Gastroesophageal sphincter (tissue), 4 donors: ENCODE measurements at places on chromosomes 7 and 10.
A peak's percentile ranks its signal among the peaks of the same experiment; 100 is the strongest.

GRCh38 chr7:31761646-31762045 lies 74.6 kb downstream of the PPP1R17 start:
- ATAC-seq = no peak

- ATAC-seq = no peak
These were observed 152.4 kb upstream of the HPS1 start for GRCh38 chr10:98599032-98599610.

DNA sequence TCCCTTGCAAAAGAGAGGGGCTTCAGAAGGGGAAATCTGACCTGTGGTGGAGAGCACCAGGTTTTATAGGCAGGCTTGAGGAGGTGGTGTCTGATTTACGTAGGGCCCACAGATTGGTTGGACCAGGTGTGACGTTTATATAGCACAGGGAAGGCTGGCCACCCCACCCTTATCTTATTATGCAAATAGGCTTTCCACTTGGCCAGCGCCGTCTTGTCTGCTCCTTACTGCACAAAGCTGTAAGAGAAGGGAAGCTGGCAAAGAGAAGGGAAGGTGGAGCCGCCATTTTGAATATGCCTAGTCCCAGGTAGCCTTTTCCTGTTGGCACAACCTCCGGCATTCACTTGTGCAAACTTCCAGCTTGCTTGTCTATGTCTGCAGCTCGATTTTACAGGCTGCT lies 221.4 kb downstream of the GATA3 start:
- ATAC-seq = no peak

GRCh38 chr7:147298611-147299043 lies 1182.0 kb downstream of the CNTNAP2 start:
- no peak for ATAC-seq

DNA sequence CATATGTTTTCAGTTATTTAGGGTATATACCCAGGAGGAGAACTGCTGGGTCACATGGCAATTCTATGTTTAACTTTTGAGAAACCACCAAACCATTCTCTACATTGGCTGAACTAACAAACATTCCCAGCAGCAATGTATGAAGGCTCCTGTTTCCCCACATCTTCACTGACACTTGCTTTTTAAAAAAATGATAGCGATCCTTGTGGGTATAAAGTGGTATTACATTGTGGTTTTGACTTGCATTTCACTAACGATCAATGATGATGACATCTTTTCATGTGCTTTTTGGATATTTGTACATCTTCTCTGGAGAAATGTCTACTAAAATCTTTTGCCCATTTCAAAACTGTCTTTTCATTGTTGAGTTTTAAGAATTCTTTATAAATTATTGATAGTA lies 51.2 kb upstream of the ANAPC16 start:
- ATAC-seq = no peak

GRCh38 chr7:191105-191980 lies 1.0 kb upstream of the FAM20C start:
- ATAC-seq = peak; percentile 23

GRCh38 chr10:112562809-112563663 lies 116.0 kb downstream of the VTI1A start:
- no peak for ATAC-seq

DNA sequence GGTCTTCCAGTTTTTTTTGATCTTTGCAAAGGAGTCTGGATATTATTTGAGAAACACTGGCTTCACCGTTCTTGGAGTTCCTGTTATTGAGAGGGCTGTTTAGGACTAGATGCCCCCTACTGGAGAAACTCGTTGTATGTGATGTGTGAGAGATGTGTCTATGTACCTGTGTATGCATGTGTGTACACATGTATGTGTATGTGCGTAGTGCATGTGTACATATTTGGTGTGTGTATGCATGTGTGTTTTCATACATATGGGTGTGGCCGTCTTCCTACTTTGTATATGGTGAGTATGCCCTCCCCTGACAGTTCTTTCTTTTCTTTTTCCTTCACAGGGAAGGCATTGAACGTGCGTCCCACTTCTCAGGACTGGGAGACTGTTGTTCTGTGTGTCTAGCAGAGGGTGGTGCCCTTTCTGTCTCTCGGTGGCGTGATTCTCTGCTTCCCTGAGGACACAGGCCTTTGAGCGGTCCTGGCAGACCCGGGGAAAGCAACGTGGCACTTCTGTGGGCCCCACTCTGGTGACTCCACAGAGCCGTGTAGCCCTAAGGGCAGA lies 3.0 kb upstream of the CALHM3 start:
- peak; percentile 48 for ATAC-seq

- no peak for ATAC-seq
These were observed 76.2 kb upstream of the TMEM168 start for GRCh38 chr7:112866424-112866823.

- no peak for ATAC-seq
These were observed 53.6 kb downstream of the VPS41 start for GRCh38 chr7:38855386-38855785.

DNA sequence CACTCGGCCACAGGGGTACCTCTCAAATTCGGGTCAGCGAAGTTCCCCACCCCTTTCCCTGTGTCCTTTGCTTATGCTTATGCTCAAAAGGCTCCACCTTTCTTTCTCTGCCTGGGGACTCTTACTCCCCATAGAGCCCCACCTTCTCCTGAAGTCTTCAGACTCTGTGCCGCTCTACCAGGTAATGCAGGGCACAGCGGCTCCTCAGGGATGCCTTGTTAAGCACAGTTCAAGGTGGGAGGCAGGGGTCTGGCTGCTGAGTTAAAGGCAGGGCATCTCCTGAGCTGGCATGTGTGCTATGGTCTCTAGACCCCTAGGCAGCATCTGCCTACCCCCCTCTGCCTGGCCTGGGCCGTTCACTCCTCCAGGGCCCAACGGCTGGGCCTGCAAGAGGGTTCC lies 3.0 kb upstream of the CXCL12 start:
- no peak for ATAC-seq

DNA sequence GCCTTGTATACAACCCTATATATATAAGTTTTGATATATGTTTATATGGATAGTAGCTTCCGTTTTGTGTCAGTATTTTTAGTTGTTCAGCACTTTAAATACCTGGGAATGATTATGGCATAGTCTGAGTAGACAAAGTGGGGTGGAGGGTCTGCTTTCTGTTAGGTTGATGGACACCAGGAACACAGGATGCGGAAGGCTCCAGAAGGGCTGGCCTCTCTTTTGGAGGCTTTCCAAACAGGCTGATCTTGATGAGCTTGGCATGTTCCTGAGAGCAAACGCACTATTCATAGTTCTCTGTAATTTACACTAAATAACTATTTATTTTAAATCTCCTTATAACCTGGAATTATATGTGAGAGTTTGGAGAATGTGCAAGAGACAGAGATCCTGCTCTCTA lies 12.7 kb downstream of the AKR1E2 start:
- ATAC-seq = no peak

- ATAC-seq = peak; percentile 61
These were observed 6.3 kb downstream of the SMURF1 start for GRCh38 chr7:99137411-99138180.

GRCh38 chr10:47029181-47030009 lies 118.2 kb downstream of the PTPN20 start:
- ATAC-seq = no peak

- no peak for ATAC-seq
These were observed 70.2 kb downstream of the BEND7 start for GRCh38 chr10:13458687-13459012.

- ATAC-seq = no peak
These were observed 498 bp upstream of the C10orf53 start for GRCh38 chr10:49678827-49679479.

DNA sequence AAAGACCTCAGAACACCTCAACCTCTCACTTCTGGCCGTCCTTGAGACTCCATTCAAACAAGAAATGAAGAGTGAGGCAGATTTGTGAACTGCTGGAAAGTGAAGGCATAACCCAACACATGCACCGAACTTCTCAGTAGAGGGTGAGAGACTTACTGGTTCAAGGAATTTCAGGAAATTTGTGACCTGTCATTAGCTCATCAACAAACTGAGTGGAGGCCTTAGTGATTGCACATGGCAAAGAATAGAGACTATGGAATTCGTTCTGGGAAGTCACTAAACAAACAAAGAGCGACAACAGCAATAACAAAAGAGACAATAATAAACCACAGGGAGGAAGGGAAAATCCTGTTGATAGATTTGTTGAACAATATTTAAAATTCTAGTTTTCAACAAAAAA lies 125.0 kb upstream of the AKR1E2 start:
- ATAC-seq = no peak

- no peak for ATAC-seq
These were observed 60.2 kb downstream of the SMURF1 start for GRCh38 chr7:99083733-99084132.

DNA sequence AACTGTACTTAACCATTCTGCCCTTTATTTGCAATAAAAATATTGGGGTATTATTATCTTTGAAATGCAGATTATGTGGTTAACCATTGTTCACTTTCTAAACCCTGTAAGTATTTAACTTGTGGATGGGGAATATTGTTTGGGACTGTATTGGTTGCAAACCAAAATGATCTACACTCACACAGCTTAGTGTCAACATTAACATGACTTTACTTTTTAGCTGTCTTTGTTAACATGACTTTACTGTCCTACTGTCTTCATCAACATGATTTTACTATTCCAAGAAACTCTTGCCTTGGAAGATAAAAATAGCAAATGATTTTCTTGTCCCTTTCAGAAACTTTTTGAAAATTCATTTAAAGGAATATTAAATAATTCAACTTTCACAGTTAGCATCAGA lies 471.5 kb downstream of the GFRA1 start:
- no peak for ATAC-seq

DNA sequence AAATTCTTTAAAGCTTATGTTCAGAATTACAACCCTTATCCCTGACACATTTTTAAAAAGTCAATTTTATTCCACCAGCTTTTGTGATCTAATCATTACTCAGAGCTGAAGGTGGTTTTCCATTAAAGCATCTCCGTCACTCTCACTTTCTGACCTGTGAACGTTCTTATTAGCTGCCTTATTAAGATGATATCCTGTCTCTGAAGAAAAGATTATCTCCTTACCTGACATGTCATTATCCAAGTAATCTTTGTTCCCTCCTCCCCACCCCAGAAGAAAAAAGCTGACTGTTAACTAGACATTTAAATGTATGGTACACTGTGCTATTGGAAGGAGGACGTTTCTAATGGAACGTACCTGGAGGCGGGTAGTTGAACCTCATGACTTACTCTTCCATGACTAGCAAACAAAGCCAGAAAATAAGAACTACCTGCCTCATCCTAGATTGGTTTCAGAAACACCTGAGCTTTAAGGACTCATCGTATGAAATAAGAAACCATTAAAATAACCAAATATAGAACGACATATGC lies 708.7 kb downstream of the PARD3 start:
- ATAC-seq = no peak

GRCh38 chr10:28479425-28479865 lies 53.5 kb upstream of the WAC start:
- ATAC-seq = no peak

DNA sequence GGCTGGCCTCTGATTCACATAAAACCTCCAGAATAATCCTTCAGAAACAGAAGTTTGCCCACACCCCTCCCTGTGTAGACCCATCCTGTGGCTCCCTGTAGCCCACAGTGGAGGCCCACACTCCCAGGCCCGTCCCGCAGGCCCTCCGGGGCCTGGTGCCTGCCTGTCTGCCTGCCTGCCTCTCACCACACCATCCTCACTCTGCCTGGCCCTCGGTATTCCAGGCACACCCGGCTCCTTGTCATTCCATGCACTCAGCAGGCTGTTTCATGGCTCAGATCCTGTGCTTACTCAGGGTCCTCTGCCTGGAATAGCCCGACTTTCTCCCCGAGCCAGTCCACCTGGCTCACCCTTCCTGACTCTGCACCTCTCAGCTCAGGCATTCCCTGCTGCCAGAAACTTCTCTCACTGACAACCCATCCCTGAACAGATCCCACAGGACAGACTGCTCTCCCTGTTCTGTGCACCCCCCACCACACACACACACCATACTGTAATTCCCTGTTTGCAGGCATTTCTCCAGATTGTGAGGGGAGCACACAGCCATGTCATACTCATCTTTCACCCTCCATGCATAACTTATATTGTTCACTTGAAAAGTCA lies 498.0 kb upstream of the ZMIZ1 start:
- ATAC-seq = no peak

GRCh38 chr7:28405662-28406061 lies 6.7 kb upstream of the CREB5 start:
- ATAC-seq = peak; percentile 20

- ATAC-seq = no peak
These were observed 25.5 kb downstream of the HELLS start for GRCh38 chr10:94571081-94571480.

- ATAC-seq = no peak
These were observed 81.9 kb upstream of the C1GALT1 start for GRCh38 chr7:7100432-7100849.

DNA sequence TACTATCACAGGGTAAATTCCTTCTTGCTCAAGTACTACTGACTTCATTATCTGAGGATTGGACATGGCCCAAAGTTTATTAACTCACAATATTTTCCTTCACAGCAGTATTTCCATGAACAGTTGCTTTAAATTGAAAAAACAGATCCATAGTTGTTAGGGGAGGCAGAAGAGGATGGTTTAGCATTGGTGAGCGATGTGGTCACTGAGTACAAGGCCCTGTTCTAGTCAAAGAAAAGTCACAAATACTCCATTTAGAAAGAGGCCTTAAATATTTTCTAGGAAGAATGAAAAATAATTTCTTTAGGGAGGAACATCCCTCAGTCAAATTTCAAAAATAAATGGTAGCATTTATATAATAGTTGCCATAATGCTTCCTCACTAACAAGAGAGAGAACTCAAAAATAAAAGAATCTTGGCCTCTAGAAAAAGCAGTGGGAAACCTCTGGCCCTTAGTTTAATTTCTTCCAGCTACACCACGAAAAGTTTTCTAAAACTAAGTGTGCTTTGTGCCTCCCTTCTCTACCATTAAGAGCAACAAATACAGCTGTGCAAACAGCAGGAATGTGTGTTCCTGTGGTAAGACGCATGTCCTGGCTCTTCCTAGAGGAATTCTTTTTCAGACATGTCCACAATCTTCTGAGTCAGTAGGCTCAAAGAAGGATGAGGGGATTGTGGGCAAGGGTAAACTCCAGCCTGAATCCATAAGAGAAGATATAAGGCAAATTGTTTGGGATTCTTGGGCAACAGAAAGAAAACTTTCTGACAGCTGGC lies 105.7 kb downstream of the HOXA1 start:
- no peak for ATAC-seq

GRCh38 chr7:156544919-156545715 lies 95.5 kb upstream of the RNF32 start:
- ATAC-seq = no peak

- no peak for ATAC-seq
These were observed 78.0 kb upstream of the C1QL3 start for GRCh38 chr10:16599662-16600061.
